Ovary (tissue), 10 donors: ENCODE measurements at places on chromosomes 3 and 15.

DNA sequence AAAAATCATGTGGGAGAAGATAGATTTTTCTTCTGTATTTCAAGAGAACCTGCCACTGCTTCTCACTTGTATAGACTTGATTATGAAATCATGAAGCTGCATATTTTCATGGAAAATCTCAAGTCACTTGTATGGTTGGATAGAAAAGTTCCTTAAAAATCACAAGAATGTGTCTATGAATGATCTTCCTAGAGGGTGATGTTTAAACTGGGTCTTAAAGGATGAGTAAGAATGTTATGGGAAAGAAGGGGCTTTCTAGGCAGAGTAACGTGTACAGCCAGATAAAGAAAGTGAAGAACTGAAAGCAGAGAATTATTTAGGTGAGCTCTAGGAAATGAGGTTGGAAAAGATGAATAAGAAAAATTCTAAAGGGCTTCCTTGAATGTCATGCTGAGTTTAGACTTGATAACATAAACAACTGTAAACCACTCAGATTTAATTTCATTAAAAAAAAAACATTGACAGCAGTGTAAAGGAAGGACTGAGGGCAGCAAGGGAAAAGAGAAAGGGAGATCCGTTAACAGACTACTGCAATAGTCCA is 5.0 kb downstream of the CD47 start:
- DNase-seq: no peak

DNA sequence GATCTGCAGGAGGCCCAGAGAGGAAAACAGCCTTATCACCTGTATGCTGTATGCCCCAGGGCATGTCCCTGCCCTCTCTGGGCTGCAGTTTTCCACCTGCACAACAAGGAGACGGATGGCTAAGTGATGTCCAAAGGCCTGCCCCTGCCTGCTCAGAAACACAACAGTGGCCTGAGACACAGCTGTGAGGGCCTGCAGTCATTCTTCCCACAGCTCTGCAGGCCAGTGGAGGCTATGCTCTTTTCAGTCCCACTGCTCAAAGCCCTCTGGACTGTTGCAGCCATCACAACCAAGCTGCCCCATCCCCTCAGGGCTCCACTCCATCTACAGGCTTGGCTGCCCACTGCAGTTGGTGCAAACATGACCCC is 5.2 kb upstream of the TBC1D2B start:
- DNase-seq: no peak

DNA sequence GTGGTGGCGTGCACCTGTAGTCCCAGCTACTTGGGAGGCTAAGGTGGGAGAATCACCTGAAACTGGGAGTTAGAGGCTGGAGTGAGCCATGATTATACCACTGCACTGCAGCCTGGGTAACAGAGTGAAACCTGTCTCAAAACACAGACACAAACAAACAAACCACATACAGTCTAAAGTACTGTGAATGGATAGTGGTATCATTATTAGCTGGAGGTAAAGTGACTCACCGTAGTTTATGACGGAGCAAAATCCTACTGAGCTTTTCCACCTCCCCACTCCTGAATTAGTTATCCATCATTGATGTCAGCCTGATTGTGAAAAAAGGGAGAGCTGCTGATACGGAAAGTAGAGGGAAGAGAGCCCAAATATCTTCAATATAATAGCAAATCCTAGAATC is 3.2 kb upstream of the CNOT10 start:
- no peak for DNase-seq

DNA sequence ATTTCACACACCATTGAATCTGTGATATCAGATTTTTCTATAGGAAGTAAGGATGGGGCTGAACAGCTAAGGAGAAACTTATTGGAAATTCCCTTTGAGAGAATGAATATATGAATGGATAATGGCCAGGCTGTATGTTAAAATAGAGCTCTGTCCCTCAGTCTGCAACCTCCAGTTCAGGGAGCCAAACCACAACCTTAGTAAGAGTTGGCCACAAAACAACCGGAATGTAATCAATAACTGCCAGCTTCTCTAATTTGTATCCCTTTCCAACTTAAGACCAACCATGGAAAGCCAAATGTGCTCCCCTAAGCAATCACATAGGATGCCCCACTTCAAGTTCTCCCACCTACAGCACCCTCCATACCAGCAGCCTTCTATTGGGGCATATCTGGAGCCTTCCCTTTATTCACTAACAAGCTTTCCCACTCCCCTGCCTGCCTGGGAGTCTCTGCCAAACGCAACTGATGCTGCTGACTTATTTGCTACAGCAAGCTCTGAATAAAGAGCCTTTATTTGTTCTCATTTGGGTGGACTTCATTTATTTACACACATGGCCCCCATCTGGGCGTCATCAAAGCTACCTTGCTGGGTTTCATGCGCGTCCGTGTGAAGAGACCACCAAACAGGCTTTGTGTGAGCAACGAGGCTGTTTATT is 75.4 kb upstream of the LARS2 start:
- DNase-seq: no peak

DNA sequence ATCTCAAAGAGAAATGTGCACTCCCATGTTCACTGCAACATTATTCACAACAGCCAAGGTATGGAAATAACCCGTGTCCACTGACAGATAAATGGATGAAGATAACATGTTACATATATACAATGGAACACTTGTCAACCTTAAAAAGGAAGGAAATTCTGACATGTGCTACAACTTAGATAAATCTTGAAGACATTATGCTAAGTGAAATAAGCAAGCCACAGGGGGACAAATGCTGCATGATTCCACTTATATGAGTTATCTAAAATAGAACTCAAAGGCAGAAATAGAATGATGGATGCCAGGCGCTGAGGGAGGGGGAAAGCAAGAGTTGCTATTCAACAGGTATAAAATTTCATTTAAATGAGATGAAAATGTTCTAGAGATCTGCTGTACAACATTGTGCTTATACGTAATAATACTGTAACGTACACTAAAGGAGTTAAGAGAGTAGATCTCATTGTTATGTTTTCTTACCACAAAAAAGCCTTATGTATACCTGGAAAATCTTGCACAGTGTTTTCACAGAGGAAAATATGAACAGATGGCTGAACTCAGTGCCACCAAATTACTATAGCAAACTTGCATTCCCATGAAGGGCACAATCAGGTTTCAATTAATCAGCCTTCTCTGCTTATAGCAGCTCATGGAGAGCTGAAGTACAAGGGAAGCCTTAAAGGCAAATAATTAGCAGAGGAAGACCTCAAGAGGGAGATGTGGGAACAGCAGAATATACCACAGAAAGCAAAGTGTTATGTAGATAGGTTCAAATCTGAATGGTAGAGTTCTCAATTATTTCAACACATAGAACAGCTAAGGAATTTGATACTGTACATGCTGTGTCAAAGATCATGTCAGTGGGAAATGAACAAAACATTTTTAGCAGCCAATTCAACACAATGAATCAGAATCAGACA is 8.1 kb upstream of the VPS39 start:
- DNase-seq: no peak

GRCh38 chr3:143885780-143886427 is 37.6 kb upstream of the SLC9A9 start:
- DNase-seq: no peak

DNA sequence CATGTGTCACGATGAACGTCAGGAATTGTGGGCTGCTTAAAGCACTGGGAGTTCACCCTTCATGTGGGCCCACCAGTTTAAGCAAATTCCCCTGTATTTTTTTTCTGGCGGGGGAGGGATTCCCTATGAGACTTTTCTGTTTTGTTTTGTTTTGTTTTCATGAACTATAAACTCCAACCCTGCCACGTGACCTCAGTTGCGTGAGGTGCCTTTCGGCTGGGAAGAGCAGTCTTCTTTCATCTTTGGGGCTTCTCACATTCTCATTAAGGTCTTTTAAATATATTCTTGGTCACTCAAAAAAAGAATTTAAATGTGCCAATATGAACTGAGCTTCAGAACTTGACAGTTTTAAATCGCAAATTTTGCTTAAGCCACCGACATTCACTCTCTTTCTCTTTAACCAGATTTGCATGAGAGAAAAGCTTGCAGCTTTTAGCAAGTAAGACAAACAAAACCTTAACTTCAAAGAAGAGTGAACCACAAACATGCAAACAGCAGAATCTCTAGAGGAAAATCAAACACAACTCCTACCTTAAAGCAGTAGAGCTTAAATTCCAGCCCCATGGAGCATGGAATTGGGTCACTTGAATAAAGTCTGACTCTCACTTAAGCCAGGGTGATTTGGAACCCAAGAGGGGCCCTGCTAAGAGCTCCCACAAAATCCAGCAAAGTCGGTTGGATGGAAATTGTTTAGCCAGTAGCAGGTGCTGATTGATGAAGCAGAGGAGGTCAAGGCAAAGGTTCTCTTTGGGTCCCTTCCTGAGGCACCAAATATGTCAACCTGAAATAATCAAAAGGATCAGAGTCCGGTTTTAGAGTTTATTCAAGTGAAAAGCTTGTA is 699.8 kb upstream of the GBE1 start:
- no peak for DNase-seq

GRCh38 chr3:124336067-124336656 is 344.2 kb upstream of the ROPN1 start:
- DNase-seq: no peak

- DNase-seq: no peak
Observed at GRCh38 chr3:100634493-100635272, 25.3 kb downstream of the ADGRG7 start.

DNA sequence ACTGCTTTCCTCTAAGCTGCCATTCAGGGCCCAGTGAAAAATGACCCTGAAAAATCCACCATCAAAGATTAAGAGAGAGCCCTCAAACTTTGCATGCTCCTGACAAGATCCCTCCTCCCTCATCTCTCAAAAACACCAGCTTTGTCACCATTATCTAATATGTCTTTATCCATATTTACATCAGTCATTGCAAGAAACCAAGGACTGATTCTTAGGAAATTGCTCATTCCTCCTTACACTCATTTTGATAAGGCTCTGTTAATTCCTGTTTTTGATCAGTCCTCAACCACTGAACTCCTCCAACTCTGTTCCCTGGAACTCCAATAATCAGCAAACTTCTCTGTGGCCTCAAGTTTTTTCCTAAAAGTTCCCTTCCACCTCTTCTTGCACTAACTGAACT is 51.8 kb downstream of the CD200 start:
- no peak for DNase-seq

GRCh38 chr15:67515557-67515956 is 5.4 kb upstream of the C15orf61 start:
- DNase-seq: no peak

DNA sequence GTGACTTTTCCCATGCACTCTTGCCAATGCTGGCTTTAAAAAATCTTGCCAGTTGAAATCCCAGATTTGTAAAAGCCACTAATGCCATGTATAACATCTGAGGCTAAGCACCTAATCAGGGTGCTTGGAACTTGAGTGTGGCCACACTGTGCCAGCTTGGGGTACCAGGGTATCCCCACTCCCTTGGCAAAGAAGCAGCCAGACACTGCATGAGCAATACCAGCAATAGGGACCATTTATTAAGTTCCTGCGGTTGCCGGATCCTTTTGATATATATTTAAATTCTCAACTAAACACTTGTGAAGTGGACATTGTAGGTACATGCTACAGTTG is 2.2 kb upstream of the RHCG start:
- no peak for DNase-seq

GRCh38 chr3:181872887-181873286 is 161.2 kb downstream of the SOX2 start:
- no peak for DNase-seq

DNA sequence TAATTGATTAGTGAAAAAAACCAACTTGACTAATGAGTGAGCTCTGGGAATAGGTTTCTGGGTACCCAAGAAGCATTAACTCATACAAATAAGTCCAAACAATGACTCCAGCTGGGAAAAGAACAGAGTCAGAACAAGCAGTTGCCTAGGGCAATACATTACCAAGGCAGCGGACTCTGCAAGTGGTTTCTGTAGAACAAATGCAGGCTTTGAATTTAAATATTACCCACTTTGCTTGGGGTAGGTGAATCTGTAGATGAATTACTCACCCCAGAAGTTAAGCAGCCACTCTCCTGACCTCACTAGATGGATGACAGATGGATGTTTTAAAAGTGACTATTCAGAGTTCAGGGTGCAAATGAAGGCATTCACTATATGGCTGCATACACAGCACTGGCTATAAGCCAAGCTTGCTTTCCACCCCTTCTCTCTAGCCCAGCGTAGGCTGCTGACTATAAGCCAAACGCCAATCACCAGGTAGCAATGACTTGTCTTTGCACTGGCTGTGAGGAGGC is 73.1 kb upstream of the BHLHE40 start:
- no peak for DNase-seq

- no peak for DNase-seq
Observed at GRCh38 chr3:66228707-66229106, 7.9 kb downstream of the SLC25A26 start.

GRCh38 chr3:14920536-14920935 is 26.8 kb upstream of the NR2C2 start:
- DNase-seq: no peak

DNA sequence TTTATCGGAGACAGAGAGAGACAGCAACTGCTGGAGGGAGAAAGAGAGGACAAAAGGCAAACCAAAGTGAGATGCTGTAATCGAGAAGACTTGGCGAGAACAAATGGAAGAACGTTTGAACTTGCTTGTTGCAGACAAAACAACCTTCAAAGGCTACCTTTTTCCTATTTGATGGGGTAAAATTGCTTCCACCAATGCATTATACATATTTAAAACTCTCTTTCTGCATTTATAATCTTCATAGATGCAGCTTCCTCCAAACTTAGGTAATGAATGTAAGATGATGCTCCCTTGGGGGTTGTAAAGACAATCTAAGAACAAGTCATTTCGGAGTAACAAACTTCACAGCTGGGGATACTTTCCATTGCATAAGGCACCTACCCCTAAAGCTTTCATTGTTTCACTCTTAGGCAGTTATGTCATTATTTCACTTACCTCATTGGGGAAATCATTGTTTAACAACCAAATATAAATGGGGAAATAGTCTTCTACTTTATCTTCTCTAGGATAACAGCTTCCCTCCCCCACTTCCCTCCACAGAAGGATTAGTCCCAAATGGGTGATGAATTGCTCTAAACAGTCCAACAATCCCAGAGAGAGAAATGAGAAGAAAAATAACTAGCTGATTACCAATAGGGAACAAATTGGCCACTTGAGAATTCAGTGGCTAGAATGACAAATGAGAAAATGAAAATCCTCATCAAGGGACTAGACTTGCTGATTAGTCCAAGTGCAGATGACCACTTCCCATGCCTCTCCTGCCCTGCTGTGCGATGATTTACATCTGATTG is 269.8 kb upstream of the ADAMTS9 start:
- no peak for DNase-seq

- DNase-seq: no peak
Observed at GRCh38 chr3:123637841-123638240, 53.0 kb upstream of the HACD2 start.

GRCh38 chr3:40593351-40593750 is 68.6 kb downstream of the ZNF621 start:
- DNase-seq: no peak

GRCh38 chr3:51836606-51837005 is 24.8 kb upstream of the IQCF2 start:
- no peak for DNase-seq
